T follicular helper cell (primary cell): ENCODE measurements at places on chromosomes 4 and X.

GRCh38 chrX:53009032-53009431 is 39.6 kb upstream of the GPR173 start:
- no peak for DNase-seq

- no peak for DNase-seq
Observed at GRCh38 chrX:153595859-153596857, 2.8 kb downstream of the CCNQ start.

DNA sequence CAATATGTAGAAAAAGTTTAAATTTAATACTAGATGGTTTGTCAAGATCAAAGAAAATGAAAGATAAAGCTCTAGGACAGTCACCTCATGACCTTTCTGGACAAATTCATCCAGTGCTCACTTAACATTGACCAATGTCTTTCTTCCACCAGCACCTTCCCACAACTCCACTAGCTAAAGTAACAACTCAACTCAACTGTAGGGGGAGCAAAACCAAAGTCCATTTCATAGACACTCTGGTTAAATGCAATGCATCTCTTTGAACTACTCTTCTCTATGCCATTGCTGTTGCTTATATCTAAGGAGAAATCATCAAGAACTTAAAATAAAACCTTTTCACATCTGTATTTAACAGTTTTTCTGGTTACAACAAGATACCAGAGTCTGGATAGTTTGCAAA is 25.1 kb downstream of the UGT2B4 start:
- no peak for DNase-seq

GRCh38 chr4:77629885-77630284 is 24.3 kb downstream of the CXCL13 start:
- no peak for DNase-seq

GRCh38 chrX:74318672-74319071 is 14.7 kb downstream of the ZCCHC13 start:
- no peak for DNase-seq

DNA sequence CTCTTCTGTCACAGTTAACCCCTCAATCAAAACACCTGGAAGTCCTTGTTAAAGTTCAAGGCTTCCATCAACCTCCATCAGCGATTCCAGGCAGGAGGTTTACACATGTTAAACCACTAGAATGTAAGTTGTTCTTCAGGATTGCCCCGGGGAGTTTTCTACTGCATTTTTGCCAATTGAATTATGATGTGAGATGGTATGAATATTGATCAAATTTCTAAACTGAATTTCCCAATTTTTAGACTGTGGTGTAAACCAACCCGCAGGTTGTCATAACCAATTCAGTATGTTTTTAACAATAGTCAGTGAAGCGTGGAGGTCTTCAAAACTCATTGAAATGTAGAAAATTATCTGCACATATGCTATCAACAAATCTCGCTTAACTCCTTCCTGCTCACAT is 21.2 kb upstream of the TENM3 start:
- DNase-seq: no peak

GRCh38 chr4:182978152-182978827 is 61.1 kb upstream of the DCTD start:
- no peak for DNase-seq

GRCh38 chr4:79402332-79402851 is 5.6 kb downstream of the GK2 start:
- DNase-seq: no peak

DNA sequence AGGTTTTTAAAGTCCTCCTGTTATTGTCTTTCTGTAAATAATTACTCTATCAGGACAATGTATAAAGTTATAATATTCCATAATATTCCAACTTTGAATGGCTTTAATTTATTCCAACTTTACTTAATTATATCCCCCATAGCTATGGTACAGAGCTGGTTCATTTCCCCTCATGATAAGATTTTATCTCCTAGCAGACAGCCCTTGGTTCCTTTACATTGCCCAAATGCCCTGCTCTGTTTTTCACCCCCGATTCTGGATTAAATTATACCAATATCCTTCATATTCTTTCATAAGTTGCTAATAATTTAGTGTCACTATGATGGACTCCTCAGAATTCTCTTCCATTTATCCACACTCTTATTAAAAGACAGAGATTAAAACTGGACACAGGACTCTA is 340.5 kb downstream of the MAPK10 start:
- no peak for DNase-seq

GRCh38 chrX:131617182-131617581 is 73.3 kb downstream of the OR13H1 start:
- DNase-seq: no peak
